ENCODE measurements at places on chromosomes 4 and X.

- no peak for DNase-seq
Observed at GRCh38 chr4:123452616-123453015, 56.0 kb downstream of the SPRY1 start.

DNA sequence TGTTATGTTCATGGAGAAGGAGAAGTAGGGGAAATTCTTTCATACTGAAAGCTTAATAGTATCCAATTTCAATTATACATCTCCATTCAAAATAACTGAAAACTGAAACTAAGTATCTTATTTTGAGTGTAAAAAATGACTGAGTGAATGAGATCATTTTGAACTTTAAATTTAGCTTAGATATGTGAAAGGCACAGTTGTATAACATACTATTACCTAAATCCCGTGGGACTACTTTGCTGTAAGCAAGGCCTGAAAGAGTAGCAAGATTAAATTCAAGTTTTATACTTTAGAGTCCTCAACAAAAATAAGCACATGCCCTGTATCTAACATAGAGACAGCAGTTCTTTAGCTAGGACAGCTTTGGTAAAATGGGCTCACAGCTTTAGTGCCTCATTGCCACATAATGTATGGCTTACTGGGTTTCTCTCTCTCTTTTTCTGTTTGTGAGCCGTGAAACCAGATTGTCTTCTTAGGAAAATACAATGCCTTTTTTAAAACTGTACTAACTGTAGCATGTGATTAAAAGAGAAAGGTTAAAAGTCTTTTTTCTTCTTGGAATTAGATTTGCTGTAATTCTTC is 43.2 kb downstream of the GSTCD start:
- no peak for DNase-seq

- DNase-seq = no peak
Observed at GRCh38 chrX:110402091-110402849, 43.6 kb downstream of the RTL9 start.

DNA sequence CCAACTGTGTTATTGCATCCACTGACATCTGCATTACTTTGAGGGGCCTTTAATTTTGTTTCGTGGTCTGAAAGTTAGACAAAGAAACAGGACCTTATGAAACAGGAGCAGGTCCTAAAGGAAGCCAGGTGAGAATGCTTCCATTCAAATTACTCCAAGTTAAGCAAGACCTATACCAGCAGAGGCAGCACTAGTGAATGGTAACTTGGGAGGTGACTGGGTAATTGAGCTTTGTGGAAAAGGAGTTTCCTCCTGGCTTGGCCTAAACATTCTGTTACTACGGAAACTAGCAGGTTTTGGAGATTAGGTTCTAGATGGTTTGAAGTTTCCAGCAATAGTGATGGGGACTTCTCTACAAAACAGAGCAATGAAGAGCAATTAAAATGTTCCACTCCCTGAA is 173.5 kb downstream of the NKX6-1 start:
- no peak for DNase-seq

DNA sequence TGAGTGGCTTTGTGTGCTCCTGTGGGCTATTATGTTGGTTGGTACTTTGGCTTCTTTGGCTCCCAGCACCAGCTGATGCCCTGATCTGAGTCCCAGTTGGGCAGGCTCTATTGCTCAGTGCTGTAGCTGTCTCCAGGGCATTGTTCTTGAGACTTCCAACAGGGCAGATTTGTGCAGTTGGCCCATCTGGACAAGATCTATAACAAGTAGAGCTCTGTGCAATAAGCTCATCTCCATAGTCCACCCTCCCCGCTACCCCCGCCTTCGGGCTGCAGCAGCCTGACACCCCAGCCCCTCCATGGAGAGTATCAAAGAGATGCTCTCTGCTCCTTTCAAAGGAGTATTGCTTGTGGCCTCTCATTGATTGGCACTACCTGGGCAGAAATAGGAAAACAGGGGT is 5.8 kb upstream of the TMEM31 start:
- no peak for DNase-seq

DNA sequence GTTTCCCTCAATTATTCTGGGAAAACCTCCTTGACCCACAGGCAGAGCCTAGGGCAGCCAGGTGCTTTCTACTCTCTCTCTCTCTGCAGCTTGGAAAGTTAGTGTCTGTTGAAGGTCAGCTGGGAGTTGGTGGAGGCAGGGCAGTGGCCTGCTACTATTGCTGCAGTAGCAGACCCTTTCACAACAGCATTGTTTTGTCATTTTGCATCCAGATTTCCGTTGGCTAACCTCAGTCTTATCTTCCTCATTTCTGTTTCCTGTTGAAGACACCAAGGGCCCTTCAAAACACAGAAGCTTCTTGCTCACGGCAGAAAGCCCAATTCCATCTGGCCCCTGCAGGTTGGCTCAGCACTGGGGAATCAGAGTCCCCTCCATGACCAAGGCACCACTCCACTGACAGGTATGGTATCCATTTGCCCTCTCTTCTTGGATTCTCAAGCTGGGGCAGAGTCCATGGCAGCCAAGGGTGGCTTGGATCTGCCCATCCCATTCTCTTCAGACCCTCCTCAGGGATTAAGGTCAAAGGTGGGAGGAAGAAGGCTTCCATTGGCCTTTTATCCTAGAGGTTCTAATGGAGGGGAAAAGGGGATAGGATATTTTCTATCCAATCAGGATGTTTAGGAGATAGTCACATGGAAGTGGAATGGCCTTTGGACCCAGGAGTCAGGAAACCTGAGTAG is 24.6 kb downstream of the VSIG4 start:
- no peak for DNase-seq

DNA sequence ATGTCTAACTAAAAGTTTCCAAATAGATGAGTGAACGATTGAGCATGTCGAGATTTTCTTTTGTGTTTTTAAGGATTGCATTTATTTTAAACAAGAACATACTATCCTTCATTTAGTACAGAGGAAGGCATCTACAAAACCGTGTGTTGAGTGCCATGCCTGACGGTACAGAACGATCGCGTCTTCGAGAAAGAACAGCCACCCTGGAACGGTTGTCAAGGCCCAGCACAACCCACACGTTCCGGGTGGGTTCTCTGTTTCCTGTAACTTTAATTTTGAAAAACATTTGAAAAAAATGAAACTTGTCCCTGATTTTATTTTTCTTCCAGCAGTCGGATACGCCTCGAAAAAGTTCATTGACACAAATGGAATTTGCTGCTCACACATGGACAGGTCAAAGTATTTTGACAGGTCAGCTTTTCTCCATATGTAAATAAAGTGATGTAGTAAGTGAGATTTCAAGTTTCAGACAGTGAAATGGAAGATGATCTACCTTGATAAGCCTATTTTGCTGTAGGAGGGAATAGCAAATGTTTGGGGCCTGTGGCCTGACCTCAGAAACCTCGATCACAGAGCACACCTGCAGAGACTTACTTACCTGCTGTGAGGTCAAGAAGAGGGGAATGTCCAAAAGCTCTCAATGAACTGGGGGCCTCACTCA is 24.4 kb upstream of the CYP4V2 start:
- no peak for DNase-seq

GRCh38 chr4:147683188-147683591 is 773 bp downstream of the PRMT9 start:
- no peak for DNase-seq

DNA sequence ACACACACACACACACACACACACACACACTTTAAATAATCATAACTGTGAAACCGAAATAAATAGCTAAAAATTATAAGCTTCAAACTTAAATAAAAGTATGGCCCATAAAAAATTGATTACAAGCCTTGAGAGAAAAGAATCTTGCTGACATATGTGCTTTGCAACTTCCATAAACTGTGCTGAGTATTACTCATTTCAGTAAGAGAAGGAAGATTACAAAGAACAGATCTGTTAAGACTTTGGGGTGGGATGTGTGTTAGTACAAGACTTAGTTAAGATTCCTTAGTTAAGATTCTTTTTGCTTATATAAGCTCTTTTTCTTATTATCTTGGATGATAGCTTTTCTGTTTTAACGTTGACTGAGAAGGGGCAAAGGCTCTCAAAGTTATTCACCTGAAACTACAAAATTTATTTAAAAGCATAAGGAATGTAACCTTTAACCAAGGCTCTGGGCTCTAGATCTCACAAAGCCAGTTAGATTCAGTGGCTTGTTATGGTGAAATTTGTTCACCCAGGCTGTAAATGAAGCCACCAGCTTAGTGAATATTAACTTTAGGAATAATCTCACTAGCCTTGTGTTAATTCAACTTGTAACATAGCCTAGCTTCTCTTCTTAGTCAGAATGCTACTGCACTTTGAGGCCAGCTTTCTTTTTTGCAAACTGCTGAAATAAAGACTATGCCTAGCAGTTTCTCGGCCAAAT is 58.2 kb downstream of the ARSJ start:
- DNase-seq = no peak

DNA sequence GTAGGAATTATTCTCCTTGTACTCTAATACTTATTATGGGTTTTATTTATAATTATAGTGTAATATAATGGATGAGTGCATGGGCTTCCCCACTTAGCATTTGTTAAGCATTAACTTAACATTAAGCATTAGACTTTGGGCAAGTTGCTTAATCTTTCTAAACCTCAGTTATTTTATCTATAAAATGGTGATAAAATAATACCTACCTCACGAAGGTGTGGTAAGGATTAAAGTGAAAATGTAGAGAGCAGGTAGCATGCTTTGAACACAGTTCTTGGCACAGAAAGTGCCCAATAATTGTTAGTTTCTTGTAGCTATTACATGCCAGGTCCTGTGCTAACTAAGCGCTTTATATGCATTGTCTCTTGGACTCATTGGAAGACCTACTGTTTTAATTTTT is 2.6 kb downstream of the MSMO1 start:
- DNase-seq = no peak

- DNase-seq = no peak
Observed at GRCh38 chrX:63664083-63664482, 120.9 kb downstream of the ARHGEF9 start.

GRCh38 chr4:158208963-158209640 is 1.2 kb upstream of the TMEM144 start:
- no peak for DNase-seq

GRCh38 chr4:112966701-112967488 is 82.6 kb upstream of the ANK2 start:
- DNase-seq = no peak

GRCh38 chrX:136626237-136626636 is 21.7 kb upstream of the CD40LG start:
- no peak for DNase-seq

DNA sequence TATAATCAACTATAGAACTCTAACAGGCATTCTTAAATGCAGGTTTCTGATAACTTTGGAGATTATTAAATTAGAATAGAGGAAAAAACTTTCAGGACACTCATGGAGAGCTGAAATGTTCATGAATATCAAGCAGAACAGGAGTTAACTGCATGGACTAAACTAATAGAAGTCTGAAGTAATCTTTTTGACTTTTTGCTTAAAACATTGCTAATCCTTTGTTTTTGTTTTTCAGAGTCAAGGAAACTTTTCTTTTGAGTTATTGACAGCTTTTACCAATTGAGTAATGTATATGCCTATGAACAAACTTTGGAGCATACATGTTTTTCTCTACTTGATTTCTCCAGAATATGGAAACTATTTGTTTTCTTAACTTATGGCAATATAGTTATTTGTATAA is 112.5 kb downstream of the EIF4E start:
- DNase-seq = no peak

DNA sequence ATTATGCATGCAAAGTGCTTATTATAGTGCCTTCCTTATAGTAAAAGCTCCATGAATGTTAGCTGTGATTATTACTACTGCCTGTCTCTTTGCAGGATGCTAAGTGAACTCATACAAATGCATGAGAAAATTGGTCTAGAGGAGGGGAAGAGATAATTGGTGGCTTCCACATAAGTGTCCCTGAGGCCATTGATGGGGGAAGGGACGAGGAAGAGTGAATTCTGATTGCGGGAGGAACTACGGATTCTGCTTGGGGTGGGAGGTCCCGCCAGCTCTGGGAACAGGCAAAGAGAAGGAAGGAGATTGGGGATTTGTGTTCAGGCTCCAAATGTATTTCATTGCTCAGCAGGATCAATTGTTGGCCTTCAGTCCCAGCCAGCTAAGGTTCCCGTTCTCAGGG is 11.6 kb upstream of the ARHGAP36 start:
- DNase-seq = no peak

- DNase-seq = no peak
Observed at GRCh38 chr4:168120811-168121210, 28.5 kb downstream of the ANXA10 start.

- no peak for DNase-seq
Observed at GRCh38 chr4:48774760-48775710, 5.0 kb downstream of the FRYL start.

DNA sequence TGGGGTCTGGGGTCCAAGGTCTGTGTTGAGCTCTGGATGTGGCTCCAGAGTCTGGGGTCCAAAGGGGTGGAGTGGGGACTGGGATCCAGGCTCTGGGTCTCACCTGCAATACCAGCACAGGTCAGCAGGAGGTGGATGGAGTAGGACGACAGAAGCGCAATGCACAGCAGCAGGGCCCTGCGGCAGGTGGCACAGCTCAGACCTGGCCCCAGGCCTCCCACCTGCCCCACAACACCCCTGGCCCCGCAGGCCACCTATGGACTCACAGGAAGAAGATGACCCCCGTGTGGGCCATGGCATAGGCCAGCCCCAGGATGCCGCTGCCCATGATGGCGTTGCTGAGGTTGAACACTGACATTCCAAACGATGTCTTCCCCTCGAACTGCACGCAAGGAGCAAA is 3.4 kb downstream of the SLC38A5 start:
- no peak for DNase-seq

DNA sequence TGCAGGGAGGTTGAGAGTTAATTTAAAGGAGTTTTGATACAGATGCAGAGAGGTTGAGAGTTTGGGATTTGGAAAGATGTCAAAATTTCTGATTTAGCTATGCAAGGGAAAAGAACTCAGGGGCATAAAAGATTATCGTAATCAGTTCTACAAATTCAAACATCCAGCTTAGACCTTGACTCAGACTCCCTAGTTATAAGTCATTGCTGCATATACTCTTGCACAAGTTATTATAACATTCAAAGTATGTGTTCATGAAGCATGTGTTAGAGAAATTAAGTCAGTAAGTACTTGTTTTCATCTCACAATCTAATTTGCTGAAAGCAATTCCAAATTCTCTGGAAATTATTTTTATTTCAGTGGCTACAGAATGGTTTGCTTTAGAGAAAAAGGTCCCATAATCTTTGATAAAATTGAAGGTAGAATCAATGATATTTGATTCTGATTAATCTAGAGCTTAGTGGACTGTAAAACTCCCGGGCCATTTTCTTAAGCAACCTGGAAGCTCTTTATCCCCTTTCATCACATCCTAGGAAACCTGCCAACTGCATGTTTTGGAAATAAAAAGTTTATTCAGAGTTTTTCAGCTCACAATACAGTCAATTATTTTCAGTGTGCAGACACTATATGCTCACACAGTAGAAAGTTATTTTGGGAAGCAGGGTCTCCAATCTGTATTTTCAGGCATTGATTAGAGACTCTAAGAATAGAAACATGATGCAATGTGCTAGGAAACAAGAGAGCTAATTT is 132.9 kb upstream of the SPANXC start:
- DNase-seq = no peak

GRCh38 chr4:81673961-81674360 is 202.3 kb upstream of the RASGEF1B start:
- DNase-seq = no peak

All from NCI-H187 (cell line).